Heart right ventricle (tissue), 16 donors: ENCODE measurements at places on chromosomes 16 and 17. TPM values are rescaled to one million over a fixed set of nuclear protein-coding genes. Genes with fewer than 3 reads are reported as not detected.
A peak's percentile ranks its signal among the peaks of the same experiment; 100 is the strongest.

- H3K4me3 ChIP-seq, result no peak overlapping the region
- no peak for DNase-seq
- no peaks in the 10 kb centered on the region for H3K4me1 ChIP-seq
- H3K27me3 ChIP-seq, result no peaks in the 10 kb centered on the region
Observed at GRCh38 chr16:72349719-72350118, 177.8 kb upstream of the PMFBP1 start.

GRCh38 chr16:7408700-7409365 lies 76.2 kb downstream of the RBFOX1 start:
- H3K27ac ChIP-seq, result no peak overlapping the region
- DNase-seq, result no peak
- H3K27me3 ChIP-seq, result no peaks in the 10 kb centered on the region
- H3K4me3 ChIP-seq, result no peak overlapping the region
- no peaks in the 10 kb centered on the region for H3K36me3 ChIP-seq

LLGL2 gene
- 1.8 TPM for total RNA-seq

DNA sequence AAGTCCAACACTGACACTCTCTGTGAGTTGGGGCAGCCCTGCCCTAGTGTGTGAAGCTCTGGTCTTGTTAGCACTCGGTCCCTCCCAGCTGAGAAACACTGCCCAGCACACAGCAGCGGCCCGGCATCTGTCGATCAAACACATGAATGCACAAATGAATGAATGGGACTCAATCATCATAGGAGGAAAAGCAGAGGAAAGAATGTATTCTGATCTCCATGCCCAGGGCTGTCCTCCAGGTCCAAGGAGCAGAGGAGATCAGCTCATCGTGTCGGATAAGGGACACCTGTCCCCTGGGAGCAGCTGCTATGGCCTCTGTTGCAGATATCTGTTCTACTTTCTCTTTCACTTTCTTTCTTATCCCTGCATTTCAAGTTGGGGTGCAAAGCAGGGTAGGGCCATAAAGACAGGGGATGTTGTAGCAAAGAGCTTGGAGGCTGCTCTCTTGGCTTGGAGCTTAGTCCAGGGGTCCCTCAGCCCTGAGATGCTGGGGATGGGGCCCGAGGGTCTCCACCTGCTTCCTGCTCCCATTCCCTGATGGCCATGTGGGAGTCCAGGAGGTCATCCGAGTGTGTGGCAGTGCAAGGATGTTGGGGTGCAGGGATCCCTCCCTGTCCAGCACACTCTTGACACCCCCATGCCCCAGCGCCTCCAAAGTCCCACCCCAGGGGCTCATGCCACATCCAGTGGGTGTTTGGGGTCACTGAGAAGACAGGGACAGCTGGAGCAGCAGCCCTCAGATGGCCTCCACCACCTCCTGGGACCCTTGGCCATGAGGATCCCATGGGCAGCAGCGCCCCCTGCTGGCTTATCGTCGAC lies 88.2 kb downstream of the IRF8 start:
- no peak overlapping the region for H3K27ac ChIP-seq
- no peak overlapping the region for H3K4me3 ChIP-seq
- no peaks in the 10 kb centered on the region for H3K36me3 ChIP-seq
- H3K4me1 ChIP-seq, result no peaks in the 10 kb centered on the region
- H3K27me3 ChIP-seq, result peaks cover 48% of the 10 kb centered on the region

DNA sequence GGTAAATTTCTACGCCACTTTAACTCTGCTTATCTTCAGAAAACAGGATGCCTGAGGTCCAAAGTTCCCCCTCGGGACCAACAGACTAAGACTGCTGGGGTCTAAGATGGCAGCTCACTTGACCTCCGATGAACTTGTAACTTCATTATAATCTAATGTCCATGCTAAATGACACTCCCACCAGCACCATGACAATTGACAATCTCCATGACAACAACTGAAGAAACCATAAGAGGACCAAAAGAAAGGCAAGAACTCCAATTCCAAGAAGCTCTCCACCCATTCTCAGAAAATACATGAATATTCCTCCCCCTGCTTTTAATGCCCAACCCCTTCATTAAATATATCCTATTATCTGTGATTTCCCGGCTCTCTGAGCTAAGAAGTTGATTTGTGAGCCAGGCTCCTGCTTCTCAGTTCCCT lies 7.5 kb downstream of the CCL4 start:
- no peaks in the 10 kb centered on the region for H3K36me3 ChIP-seq
- no peak overlapping the region for H3K4me3 ChIP-seq
- no peak for DNase-seq
- no peak overlapping the region for H3K27ac ChIP-seq
- peaks cover 15% of the 10 kb centered on the region for H3K27me3 ChIP-seq
- peaks cover 22% of the 10 kb centered on the region for H3K4me1 ChIP-seq

HAP1 gene
- total RNA-seq, result not detected

GRCh38 chr16:64339052-64339770 lies 782.7 kb downstream of the CDH11 start:
- no peaks in the 10 kb centered on the region for H3K4me1 ChIP-seq
- no peak overlapping the region for H3K4me3 ChIP-seq
- no peaks in the 10 kb centered on the region for H3K36me3 ChIP-seq
- H3K27ac ChIP-seq, result no peak overlapping the region

GRCh38 chr16:27701381-27701780 lies 151.4 kb downstream of the KATNIP start:
- H3K4me1 ChIP-seq, result no peaks in the 10 kb centered on the region
- H3K27ac ChIP-seq, result peak overlapping the region; percentile 32
- no peaks in the 10 kb centered on the region for H3K36me3 ChIP-seq
- no peak for DNase-seq
- no peaks in the 10 kb centered on the region for H3K27me3 ChIP-seq

GRCh38 chr17:19904924-19905323 lies 37.2 kb upstream of the ULK2 start:
- no peaks in the 10 kb centered on the region for H3K4me1 ChIP-seq
- H3K36me3 ChIP-seq, result no peaks in the 10 kb centered on the region
- no peaks in the 10 kb centered on the region for H3K27me3 ChIP-seq
- no peak overlapping the region for H3K27ac ChIP-seq
- DNase-seq, result no peak

MYL11 gene
- total RNA-seq, result not detected

DNA sequence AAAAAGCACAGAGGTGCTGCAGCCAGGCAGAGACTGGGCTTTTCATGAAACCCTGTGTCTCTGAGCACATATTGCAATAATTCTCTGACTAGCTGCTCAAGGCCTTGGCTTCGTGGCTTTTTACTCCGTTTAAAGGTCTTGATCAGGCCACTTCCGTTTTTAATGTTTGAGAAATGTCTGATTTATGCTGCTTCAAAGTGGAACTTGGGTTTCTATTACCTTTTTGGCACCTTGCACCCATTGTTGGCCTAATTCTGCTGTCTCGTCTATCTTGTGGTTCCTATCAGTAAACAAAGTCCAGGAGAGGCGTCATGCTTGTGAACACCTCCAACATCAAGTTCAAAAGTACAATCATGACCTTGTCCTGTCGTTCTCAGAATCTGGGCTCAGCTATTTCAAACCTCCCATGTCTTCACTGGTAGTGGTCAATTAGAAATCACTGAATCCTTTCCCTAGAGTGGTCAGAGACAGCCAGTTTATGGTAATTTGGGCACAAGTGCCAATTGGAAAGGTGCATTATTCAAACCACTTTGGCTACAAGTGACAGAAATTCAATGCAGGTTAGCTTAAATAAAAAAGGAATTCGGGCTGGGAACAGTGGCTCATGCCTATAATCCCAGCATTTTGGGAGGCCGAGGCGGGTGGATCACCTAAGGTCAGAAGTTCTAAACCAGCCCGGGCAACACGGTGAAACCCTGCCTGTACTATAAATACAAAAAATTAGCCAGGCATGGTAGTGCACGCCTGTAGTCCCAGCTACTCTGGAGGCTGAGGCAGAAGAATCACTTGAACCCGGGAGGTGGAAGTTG lies 33.3 kb upstream of the METTL9 start:
- peaks cover 8% of the 10 kb centered on the region for H3K27me3 ChIP-seq
- no peak overlapping the region for H3K4me3 ChIP-seq
- H3K27ac ChIP-seq, result no peak overlapping the region
- no peaks in the 10 kb centered on the region for H3K4me1 ChIP-seq

DNA sequence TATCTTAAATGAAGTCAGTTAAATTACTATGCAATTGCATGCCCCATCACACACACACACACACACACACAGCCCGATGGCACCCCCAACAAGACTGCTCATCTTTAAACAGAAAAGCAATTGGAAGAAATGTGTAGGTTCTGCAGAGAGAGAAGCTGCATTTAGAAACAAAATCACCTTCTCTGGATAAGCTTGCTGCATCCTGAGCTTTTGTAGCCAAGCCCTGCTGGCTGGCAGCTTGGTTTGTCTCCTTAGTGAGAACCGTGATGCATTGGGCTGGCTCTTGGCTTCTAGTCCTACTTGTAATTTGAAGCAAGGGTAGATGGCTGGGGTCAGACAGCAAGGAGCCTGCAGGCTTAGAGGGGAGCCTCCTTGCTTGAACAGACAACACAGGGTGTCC lies 153.8 kb downstream of the SOX9 start:
- no peak for DNase-seq
- no peak overlapping the region for H3K4me3 ChIP-seq
- no peaks in the 10 kb centered on the region for H3K4me1 ChIP-seq

DNA sequence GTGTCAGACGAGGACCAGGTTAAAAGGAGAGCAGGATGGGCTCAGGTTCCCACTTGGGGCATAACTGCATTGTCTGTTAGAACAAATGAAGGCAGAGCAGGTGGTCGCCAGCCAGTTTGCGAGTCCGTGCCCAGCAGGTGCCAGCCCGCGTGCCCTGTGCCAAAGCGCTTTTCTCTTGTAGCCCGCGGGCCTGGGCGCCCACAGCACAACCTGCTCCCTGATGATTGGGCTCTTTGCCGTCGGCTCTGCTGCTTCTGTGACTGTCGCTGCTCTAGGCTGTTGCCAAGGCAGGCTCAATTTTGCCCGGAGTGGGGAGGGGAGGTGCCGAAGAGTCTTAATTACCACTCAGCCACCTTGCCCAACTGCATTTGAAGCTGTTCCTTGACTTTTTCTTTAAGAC lies 21.1 kb downstream of the KNOP1 start:
- H3K4me3 ChIP-seq, result no peak overlapping the region
- H3K27me3 ChIP-seq, result no peaks in the 10 kb centered on the region
- H3K36me3 ChIP-seq, result peaks cover 7% of the 10 kb centered on the region
- peak overlapping the region; percentile 73 for H3K27ac ChIP-seq
